Activated CD4-positive, alpha-beta T cell treated with anti-CD3 and anti-CD28 coated beads for 24 hours (primary cell): ENCODE measurements at places on chromosomes 3 and 15.

- no peak for DNase-seq
Measured at GRCh38 chr3:12752809-12753208, 6.2 kb downstream of the TMEM40 start.

DNA sequence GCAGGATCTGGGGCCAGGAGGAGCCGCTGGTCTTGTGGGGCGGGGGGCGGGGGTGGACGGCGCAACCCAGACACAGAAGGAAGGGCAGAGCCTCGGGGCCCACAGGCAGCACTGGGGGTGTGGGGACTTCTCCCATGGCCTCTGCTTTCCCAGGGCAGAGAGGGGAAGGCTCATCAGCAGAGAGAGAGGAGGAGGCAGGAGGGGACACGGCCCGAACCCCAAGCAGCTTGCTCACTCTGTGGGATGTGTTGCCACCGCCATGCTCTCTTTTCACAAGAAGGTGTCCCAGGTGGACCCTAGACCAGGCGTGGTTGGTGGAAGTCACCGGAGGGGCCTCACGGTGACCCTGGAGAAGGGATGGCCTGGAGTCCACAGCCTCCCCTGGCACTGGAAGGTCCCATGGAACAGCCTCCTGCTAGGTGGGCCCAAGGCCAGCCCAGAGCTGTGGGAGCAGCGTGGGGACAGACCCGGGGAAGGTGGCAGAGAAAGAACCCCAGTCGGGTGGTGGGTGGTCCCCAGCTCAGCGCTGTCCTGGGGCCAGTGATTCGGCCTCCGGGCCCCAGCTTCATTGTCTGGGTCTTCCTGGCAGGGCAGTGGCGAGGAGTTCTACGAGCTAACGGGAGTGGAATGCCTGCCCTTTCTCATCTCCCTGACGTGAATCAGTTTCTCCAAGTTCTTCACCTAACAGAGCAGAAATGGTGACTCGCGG is 46.8 kb upstream of the PCSK6 start:
- DNase-seq: no peak

- DNase-seq: no peak
Measured at GRCh38 chr3:107425033-107425432, 47.8 kb downstream of the CCDC54 start.

DNA sequence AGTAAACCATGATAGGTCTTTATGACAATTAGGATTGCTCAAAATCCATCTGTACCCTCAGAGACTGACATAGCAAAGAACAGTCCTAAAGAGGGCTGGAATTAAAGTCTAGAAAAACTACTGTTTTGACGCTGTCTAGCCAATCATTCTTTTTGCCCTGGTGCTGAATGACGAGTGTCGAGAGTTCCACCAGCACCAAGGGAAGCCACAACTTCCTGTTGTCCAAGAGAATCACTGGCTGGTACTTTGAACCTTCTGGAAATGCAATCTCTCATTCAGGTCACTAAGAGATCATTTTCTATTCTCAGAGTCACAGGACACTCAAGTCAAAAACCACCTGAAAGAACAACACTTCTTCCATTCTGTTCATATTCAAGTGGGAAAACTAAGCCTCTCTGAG is 37.7 kb downstream of the FBN1 start:
- DNase-seq: no peak

- DNase-seq: no peak
Measured at GRCh38 chr15:69451951-69452691, 497 bp upstream of the RPLP1 start.

DNA sequence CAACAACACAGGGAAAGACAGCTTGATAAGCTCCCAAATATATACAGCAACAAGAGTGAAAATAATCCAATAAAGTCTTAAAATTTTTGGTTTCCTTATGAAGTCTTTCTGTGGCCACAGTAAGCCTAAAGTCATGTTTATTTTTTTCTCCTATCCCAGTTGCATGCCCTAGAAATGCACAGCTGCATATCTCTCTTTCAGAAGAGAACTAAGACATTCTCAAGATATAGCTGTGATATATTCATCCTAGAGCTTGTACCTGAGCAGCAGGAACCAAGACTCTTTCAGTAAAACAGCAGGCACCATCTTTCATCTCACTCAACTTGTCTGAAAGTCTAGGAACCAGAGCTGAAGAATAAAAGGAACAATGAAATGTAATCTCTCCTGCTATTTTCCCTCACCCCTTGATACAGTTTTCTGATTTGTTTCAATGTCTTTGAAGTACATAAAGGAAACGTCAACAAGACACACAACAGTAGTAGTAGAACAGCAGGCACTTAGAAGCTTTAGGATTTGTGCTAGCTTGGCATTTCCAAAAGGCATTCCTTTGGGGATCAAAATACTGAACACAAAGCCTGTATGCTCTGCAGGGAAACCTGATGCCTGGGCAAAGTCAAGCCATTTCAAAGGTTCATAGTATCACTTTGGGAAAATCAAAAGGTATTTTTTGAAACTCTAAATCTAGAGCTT is 536.8 kb downstream of the PYDC2 start:
- no peak for DNase-seq

DNA sequence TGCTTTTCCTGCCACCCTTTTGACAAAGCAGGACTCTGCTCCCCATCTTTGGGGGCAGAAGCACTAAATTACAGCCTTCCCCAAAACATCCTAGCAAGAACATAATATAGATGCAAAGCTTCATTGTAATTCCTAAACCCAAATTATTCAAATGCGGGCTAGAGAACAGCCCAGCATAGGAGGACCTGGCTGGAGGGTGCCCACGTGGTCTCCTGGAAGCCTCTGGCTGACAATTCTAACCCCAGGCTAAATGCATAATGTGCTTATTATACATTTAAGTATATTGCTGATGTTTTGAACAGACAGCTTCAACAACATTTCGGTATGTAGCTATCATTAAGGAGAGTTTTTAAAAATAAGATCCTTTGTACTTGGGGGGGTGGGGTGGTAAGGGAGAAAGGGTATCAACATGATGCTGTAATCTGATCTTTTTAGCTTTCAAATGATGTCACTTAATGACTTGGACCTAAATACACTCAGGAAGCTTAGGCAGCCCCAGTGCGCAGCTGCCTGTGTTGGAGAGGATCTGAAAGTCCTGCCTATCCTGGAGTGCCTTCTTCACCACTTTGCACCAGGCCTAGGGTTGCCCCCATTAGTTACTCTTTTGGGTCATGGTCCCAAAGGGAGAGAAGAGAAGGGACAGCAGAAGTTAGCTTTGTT is 57.2 kb upstream of the USP3 start:
- DNase-seq: no peak

DNA sequence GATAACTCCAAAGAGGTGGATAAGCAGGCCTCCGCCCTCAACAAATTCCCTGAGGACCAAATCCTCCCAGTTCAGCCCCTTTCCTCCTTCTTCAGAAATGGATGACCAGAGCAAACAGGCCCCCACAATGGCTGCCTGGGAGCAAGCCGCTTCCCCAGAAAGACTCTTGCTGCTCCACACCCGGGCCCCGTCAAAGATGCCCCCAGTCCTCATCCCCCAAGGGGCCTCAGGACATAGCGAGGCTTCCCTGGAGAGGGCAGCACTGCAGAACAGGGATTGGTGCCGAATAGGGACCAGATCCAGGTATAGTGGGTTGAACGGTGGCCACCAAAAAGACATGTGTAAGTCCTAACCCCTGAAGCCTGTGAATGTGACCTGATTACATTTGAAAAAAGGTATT is 502.3 kb downstream of the SHQ1 start:
- DNase-seq: no peak

- DNase-seq: no peak
Measured at GRCh38 chr3:178342111-178342510, 194.1 kb upstream of the KCNMB2 start.

GRCh38 chr3:101720851-101721840 is 3.3 kb upstream of the CEP97 start:
- no peak for DNase-seq

DNA sequence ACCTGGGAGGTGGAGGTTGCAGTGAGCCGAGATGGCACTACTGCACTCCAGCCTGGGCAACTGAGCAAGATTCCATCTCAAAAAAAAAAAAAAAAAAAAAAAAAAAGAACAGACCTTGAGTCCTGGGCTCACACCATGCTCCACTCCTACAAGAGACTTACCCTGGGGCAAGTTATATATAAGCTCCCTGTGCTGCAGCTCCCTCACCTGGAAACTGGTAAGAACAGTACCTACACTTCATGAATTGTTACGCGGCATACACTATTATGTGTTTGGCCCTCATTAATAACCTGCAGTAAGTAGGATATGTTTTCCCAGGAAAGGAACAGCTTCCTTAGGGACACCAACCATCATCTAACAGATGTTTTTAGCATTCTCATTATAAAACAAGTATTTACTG is 119.6 kb downstream of the FMN1 start:
- no peak for DNase-seq

- DNase-seq: no peak
Measured at GRCh38 chr3:22937536-22937935, 265.6 kb upstream of the UBE2E2 start.

DNA sequence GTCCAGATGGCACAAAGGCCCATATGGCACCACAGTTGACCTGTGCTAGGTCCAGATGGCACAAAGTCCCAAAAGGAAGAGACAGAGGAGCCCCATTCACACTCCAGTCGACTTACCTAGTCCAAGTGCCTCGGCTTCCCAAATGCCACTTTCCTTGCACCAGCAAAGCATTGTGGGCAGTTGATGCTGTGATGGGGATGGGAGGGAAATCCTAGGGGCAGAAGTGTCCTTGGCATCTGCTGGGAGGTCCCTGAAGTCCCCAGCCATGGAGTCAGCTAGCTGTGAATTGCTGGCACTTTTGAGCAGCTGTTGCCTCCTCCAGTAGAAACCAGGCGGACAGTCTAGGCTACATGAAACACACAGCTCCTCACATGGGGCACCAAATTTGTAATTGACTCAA is 60.3 kb upstream of the SIAH2 start:
- no peak for DNase-seq

DNA sequence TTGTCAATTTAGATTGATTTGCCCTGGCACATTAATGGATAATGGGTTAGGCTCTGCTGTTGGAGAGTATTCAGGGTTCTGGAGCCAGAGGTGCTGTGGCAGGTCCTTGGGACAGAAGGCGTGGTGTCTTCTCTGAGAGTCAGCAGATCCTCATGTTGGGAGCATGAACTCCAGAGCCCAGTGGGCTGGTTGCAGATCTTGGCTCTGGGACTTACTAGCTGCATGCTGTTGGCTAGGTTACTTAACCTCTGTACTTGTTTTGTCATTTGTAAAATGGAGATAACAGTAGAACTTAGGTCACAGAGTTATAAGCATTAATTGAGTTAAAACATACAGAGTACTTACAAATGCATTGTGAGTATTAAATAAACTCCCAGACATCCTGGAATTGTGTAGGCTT is 77.6 kb downstream of the CCK start:
- DNase-seq: no peak

DNA sequence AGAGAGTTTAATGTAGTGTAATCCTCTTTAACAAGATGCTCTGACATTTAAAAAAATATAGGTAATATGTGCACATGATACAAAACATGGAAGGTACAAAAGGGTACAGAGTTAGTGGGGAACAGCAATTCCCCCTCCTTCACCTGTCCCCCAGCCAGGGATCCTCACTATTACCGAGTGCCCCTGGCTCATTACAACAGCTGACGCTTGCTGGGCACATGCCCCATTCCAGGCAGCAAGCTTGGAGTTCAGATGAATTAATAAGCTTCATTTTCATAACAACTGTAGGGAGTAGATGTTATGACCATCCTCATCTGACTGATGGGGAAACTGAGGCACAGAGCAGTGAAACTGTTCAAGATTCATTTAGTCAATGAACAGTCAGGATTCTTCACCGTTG is 41.2 kb downstream of the PCSK6 start:
- no peak for DNase-seq

DNA sequence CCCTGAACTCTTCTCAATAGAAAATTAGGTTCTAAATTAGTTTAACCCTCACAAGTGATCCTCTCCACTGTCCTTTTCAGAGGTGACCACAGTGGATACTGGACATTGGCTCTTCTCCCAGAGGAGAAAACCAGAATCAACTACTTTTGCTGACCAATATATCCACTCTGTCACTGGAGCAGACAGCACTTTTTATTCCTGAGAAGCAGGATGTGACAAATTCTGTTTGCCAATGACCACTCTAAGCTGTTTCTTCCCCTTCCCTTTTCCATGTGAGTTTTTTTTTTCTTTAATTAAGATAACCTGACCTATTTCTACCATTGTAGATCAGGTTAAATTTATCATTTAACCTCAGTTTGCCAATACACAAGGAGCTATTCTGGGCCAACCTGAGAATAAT is 79.7 kb upstream of the ZNF280D start:
- no peak for DNase-seq

- DNase-seq: no peak
Measured at GRCh38 chr3:175489406-175489805, 630.3 kb downstream of the NAALADL2 start.
